Fibroblast of pulmonary artery (primary cell): ENCODE measurements at places on chromosomes 6 and 20.

DNA sequence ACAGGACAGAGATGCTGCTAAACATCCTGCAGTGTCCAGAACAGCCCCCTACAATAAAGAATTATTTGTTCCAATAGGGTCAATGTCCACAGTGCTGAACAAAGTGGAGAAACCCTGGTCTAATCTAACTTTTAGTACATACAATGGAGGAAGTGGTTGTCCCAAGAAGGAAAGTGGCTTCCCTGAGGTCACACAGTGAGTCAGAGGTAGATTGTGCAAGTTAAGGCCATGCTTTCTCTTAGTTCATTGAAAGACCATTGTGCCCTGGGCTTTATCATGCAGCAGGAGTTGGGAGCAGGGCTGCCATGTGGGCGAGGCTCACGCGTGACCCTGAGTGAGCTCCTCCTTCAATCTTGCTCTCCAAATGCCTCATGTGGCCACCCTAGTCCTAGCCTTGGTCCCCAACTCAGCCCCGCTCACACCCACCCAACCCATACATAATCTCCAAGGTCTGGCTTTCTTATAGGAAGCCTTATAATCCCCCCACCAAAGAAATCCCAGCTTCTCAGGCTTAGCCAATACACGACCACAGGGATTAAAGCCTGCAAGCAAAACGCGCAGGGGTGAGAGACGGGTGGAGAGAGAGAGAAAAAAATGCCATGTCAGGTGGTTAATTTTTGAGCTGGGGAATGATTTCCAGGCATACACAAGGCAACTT, 19.9 kb downstream of the SLC13A3 start:
- DNase-seq, result peak; percentile 16

- DNase-seq, result no peak
Measured at GRCh38 chr6:76592566-76592965, 520.1 kb upstream of the IMPG1 start.

DNA sequence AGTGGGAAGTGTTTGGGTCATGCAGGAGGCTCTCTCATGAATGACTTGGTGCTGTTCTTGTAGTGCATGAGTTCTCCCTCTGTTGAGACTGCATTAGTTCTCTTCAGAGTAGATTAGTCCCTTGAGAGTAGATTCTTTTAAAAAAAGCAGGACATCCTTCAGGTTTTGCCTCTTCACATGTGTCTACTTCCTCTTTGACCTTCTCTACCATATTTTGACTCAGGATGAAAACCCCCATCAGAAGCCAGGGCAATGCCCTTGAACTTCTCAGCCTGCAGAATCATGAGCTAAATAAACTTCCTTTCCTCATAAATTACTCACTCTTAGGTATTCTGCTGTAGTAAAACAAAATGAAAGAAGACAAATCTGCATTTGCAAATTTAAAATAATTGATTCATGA, 170.3 kb downstream of the CD109 start:
- DNase-seq, result no peak

DNA sequence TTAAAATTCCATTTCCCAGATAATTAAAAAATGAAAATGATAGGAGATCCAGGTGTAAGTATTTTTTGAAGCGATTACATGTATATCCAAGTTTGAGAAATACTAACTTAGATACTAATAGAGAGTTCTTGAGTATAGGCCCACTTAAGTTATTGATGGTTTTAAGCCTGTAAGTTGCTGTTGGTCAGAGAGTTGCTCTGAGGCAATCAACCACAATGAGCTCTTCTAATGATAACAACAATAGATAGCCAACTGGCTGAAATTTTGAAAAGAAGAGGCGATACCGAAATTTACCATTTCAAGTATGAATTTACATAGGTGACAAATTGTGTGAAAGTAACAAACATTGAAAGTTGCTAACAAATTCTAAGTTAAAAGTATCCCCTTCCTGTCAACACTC, 209.5 kb downstream of the MANEA start:
- no peak for DNase-seq

- no peak for DNase-seq
Measured at GRCh38 chr6:114271405-114271804, 71.4 kb downstream of the HS3ST5 start.

DNA sequence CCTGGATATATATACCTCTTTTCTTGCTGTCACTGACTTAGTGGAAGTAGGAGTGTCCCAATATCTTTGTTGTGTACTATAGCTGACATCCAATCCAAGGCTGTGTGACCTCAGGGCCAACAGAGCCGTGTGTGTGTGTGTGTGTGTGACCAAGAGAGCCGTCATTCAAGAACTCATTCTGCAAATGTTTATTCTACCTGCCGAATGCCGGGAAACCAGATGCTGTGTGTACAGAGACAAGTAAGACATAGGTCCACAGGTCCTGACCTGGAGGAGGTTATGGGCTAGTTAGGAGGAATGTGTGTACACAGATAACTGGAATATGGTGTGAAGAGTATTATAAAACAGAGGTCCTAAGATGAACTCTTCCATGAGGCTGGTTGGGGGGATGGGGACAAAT, 190.0 kb downstream of the DHX35 start:
- no peak for DNase-seq

DNA sequence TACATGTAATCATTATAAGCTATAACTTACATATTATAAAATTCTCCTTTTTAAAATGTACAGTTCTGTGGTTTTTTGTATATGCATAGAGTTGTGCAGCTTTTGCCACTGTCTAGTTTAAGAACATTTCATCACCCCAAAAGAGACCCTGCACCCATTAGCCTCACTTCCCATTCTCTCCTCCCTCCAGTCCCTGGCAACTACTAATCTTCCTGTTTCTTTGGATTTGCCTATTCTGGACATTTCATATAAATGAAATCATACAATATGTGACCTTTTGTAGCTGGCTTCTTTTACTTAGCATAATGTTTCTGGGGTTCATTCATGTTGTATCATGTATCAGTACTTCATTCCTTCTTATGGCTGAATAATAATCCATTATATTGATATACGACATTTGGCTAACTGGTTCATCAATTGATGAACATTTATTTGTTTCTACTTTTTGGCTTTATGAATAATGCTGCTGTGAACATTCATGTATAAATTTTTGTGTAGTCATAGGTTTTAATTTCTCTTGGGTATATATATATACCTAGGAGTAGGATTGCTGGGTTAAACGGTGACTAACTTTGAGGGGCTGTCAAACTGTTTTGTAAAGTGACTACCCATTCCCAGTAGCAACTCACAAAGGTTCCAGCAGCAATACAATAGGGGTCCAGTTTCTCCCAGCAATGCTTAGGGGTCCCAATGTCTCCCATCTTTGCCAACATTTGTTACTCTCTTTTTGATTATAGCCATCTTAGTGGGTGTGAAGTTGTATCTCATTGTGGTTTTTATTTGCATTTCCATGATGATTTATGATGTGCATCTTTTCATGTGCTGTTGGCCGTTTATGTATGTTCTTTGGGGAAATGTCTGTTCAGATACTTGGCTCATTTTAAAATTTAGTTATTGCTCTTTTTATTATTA, 10.7 kb downstream of the PTPRA start:
- no peak for DNase-seq

DNA sequence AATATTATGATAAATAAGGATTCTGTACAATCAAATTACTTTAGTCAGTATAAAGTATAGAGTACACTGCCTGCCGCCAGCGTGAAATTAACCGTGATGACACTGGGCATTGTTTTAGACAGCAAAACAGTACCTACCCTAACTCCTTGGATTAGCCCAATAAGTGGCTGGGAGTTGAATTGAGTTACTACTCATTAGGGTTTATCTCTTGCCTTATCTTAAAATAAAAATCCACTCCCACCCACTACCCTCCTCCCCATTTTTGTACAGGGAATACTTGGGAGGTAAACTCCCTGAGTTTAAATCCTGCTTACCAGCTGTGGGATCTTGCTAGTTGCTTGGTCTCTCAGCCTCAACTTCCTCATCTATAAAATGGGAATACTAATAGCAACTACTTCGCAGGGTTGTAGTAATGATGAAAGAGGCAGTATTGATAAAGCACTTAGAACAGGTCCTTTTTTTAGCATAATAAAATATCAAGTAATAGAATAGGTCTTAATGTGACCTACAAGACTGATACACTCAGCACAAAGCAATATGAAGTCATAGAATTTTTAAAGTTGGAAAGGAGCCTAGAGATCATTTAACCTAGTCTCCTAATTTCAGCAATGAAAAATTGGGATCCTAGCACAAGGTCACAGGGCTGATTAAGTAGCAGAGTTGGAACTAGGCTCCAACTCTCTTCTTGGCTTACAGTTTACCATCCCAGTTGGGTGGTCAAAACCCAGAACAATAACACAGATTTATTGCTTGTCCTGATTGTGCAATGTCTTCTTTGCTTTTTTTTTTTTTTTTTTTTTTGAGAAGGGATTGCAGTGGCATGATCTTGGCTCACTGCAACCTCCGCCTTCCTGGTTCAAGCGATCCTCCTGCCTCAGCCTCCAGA, 23.8 kb downstream of the PHACTR2 start:
- DNase-seq, result no peak

GRCh38 chr6:100269189-100269588, 195.5 kb downstream of the SIM1 start:
- peak; percentile 81 for DNase-seq

DNA sequence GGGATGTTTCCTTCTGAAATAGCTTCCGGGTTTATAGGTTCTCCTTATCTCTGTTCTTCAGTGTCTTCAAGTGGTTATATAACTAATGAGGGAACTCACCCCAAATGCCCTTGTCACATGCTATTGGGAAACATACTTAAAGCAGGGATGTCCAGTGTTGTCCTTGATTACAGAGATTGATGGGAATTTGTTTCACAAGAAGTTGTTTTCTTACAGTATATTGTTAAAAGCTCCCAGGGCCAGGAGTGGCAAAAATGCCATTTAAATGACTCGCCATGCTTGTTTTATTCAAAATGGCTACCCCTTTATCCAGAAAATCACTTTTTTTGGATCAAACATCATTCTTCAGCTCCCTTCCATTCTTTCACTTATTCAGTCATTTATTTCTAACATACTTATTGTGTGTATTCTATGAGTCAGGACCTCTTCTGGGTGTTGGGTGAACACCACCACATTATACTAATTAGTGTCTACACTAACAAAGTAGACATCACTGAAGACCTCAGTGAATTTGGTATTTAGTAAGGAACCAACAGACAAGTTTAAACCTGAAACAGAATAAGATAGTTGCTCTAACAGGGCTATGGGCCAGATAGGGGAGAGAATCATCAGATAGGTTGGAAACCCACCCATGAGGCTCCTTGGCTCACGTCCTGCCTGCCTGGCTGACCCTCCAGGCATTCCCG, 791.1 kb downstream of the MAFB start:
- DNase-seq, result no peak

DNA sequence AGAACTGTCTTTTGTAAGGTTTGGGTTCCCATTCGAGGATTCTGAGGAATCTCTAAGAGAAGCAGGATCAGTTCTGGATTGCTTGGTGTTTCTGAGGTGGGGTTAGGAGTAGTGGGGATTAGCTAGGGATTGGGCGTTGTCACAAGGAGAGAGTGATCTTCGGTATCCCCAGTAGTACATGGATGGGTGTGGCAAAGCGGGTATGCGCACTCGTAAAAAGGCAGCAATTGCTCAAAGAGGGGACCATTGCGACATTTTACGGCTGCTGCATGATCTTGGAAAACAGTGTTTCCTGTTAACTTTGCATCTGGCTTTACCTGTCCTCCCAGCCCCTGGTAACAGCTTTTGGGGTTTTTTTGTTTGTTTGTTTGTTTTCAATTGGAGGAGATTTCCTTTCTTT, 9.7 kb upstream of the ZSCAN9 start:
- peak; percentile 42 for DNase-seq

- DNase-seq, result no peak
Measured at GRCh38 chr20:64114356-64114971, 7.1 kb upstream of the NPBWR2 start.

GRCh38 chr6:101543796-101544195, 150.3 kb downstream of the GRIK2 start:
- no peak for DNase-seq

- peak; percentile 96 for DNase-seq
Measured at GRCh38 chr6:125944434-125944816, 12.1 kb upstream of the HINT3 start.

DNA sequence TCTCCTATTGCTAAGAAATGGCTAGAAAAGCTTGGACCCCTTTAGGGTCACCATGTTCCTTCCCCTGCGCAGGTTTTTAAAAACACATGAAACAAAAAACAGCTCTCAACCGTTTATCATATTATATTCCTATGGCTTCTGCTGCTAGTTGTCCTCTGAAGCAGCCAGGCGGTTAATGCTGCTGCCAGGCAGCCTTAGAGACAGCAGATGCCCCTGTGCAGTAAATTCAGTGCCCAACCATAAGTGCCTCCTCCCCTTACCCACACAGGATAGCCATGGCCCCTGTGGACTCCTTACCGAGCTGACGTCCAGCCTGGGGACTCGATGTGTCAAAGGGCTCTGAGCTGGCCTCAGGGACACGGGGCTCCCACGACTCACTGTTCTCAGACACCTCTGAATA, 64.4 kb downstream of the PLCG1 start:
- DNase-seq, result no peak

GRCh38 chr6:7196019-7196402, 88.2 kb downstream of the RREB1 start:
- DNase-seq, result no peak
